Left lobe of liver (tissue), 2 donors: ENCODE measurements at places on chromosomes 3 and 15.

GRCh38 chr3:47283591-47284364 is 1.0 kb downstream of the KLHL18 start:
- DNase-seq: peak; percentile 46

GRCh38 chr15:27639595-27639994 is 459.5 kb downstream of the OCA2 start:
- DNase-seq: no peak

GRCh38 chr3:173711619-173712018 is 314.1 kb downstream of the NLGN1 start:
- DNase-seq: no peak

DNA sequence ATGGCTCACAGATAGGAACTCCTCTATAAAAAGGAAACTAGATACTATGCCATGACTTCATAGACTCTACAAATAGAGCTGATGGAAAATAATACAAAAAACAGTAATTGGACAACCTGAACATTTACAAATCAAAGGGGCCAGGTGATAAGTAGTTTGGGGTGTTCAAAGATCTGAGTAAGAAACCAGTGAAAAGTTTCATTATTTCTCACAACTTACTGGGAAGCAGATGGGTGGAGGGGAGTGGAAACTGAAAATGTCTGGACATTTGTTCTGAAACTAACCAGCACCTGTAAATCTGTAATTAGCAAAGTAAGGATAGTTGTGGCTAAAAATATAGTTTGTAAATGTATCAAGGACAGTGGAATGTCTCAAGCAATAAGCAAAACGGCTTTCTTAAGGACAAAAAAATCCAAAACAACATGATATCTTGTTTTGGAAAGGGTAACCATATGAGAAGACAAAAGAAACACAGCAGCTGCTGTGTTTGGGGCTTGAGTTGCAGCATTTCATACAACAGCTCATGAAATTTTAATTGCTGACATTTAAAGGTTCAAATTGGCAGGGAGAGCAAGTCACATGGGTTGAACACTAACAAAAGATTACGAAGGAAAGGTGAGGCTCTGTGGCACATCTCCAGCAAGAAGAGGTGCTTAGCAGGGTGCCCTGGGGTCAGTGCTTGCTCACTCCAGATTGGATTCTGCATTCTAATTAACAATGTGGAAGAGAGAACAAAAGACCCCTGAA is 26.8 kb upstream of the THBS1 start:
- no peak for DNase-seq

- no peak for DNase-seq
Observed at GRCh38 chr3:95343767-95344166, 1280.9 kb downstream of the NSUN3 start.

DNA sequence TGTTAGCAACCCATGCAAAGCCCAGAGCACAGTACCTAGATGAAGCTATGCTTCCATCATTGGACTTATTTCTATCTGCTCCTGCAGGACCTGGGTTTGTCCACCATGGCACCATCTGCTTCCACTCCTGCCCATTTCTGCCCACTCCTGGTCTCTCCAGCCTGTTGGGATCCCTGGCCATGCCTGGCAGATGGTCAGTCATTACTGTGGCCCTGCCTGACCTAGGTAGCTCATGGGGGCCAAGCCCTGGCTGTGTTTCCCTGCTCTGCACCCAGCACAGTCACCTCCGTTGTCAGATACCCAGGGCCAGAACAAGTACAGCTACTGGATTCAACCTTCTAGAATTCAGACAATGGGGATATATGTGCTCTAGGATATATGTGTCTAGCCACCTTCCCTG is 185.8 kb upstream of the TLE3 start:
- no peak for DNase-seq

DNA sequence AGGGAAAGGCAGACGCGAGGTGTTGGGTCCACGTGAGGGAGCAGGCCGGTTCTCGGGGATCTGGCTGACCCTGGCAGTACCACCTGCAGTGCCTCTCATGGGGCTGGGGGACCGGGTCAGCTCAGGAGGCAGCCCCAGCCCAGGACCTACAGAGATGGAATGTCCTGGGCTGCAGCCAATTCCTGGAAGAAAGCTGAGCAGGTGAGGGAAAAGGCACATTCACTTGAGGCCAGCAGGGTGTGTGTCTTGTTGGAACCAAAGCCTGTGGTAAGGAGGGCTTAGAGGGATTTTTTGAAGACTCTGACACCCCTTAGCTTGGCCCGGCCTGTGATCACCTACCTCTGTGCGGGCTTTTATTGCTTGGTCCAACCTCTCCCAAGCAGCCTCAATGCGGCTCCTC is 15.8 kb downstream of the PLA2G4B start:
- DNase-seq: no peak

- no peak for DNase-seq
Observed at GRCh38 chr15:81475926-81476325, 101.9 kb upstream of the TMC3 start.

GRCh38 chr3:171374661-171375285 is 85.4 kb downstream of the TNIK start:
- no peak for DNase-seq

GRCh38 chr3:195106418-195106906 is 164.5 kb downstream of the XXYLT1 start:
- peak; percentile 66 for DNase-seq

DNA sequence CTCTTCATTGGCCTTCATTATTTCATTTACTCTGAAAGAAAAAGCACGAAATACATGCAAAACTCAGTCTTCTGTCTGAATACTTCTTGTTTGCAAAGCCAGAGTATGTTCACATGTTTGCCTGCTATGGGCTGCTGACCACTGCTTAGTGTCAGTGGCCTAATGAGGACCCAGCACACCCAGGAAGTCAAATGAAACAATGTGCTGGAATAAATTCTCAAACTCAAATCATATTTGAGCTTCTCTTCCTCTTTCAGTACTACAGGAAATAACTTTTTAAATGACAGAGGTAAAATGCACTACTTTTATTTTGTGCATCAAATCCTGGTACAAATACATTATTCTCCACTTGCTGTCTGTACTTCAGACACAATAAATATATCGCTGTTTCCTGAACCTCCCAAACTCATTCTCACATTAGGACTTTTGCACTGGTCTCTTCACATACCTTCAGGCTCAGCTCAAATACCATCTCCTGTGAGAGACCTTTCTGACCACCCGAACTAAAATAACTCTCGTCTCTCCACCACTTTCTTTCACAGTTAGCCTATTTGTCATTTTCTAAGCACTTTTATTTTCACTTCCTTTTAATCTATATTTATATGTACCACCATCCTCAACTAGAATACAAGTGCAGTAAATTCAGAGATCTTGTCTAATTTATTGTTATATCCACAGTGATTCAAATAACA is 176.8 kb downstream of the TUSC7 start:
- DNase-seq: no peak

GRCh38 chr15:62071711-62072308 is 5.0 kb downstream of the C2CD4A start:
- DNase-seq: no peak

DNA sequence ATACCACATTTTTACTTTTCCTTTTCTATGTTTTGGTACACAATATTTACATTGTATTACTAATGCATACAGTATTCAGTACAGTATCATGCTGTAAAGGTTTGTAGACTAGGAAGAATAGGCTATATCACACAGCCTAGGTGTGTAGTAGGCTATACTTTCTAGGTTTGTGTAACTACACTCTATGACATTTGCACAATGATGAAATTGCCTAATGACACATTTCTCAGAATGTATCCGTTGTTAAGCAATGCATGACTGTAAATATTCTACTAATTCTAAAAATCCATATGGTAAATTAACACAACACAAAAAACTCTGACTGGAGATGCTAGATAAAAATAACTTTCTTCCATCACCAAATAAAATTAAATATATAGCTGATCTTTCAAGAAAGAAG is 16.2 kb downstream of the NEDD4 start:
- no peak for DNase-seq

- no peak for DNase-seq
Observed at GRCh38 chr15:67575039-67575502, 32.6 kb downstream of the MAP2K5 start.

GRCh38 chr3:30201715-30202114 is 404.7 kb upstream of the TGFBR2 start:
- no peak for DNase-seq
